ENCODE measurements at places on chromosomes 7 and 10.

DNA sequence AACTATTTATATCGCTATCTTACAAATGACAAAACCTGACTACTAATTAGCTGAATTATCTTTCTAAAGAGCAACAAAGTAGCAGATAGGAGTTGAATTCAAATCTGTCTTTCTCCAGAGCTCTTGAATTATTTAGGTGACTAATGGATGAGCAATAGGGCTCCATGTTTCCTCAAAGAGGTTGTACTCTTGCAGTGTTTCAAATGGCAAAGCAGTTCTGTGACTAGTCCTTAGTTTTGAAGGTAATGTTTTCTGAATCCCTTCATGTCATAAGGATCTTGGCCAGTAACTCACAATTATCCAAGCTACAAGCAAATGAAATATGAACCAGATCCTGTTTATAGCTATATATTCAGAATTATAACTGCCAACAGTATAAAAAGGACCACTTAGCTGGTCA is 999.7 kb downstream of the NRG3 start:
- no peak for DNase-seq

- DNase-seq: no peak
Measured at GRCh38 chr10:71357792-71358265, 38.8 kb downstream of the SLC29A3 start.

DNA sequence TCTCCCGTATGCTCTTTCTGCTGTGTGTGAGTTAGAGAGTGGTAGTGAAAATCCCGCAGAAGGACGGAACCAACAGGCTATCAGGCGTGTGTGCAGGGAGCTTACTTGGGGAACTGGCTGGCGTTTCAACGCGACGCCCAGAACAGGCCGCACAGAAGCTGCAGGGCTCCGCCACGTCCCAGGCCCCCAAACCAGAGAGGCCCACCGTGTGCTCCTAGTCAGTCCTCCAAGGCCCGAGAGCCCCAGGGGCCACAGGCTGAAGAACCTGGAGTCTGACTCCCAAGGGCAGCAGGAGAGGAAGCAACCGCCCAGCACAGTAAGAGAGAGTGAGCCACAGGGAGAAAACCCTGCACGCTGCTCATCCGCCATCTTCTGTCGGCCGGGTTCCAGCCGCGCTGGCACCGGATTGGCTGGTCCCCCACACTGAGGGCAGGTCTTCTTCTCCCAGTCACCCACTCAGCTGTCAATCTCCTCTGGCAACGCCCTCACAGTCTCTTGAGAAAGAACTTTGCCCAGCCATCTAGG is 730.6 kb upstream of the VSTM2A start:
- no peak for DNase-seq

DNA sequence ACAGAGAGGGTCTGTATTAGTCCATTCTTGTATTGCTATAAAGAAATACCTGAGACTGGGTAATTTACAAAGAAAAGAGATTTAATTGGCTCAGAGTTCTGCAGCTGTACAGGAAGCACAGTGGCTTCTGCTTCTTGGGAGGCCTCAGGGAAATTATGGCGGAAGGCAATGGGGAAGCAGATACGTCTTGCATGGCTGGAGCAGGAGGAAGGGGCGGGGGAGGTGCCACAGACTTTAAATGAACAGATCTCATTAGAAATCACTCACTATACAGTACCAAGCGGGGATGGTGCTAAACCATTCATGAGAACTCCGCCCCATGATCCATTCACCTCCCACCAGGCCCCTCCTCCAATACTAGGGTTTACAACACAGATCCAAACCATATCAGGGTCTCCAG is 3.7 kb upstream of the CALU start:
- peak; percentile 51 for DNase-seq

GRCh38 chr10:44811072-44811471 is 100.1 kb upstream of the TMEM72 start:
- no peak for DNase-seq

DNA sequence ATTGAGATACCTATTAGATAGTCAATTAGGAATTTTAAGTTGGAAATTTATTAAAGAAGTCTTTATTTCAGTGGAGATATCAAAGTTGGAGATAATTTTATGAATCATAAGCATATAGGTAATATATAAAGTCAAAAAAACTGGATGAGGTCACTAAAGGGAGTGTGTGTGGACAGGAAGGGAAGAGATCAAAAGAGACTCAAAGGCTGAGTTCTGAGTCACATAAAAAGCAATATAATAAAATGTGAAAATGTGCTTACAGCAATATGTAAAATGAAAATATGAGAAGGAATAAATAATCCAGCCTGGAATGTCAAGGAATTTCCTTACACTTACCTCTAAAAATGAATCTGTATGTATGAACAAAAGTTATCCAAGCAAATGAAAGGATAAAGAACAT is 583.3 kb upstream of the SORCS1 start:
- no peak for DNase-seq

DNA sequence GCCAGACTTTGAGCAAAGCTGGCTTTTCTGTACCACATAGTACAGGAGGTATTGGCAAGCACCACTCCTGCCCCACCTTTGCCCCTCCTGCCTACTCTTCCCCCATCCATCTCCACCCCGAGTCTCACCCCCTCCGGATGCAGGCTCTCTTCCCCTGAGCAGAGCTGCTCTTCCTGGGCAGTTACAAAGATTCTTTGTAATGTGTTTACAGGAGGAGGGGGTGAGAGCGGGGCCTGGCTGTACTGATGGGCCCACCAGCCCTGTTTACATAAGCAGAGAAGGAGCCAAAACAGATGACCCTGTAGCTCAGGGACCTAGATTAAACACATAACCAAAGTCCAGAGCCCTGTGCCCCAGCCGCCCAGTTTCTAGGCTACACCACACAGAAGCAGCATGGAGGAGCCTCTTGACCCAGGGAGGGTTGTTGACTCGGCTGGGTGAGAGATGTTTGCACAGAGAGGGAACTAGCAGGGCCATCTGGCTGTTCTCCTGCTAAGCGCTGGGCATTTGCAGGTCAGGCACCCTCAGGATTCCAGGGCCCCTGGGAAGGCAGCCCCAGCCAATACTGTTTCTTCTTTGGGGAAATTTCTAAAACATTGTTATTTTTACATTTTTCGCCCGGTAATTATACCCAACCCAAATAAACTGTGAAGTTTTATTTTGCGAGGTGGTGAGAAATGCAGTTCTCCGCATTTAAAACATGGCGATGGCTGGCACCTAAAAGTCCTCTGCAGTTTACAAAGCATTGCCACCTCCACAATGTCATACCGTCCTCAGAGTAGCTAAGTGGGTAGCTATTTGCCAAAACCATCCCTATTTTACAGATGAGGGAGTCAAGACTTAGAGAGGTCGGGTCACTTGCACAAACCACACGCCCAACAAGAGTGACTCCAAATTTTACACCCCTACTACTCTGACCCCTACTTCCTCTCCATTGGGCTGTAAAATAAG is 11.4 kb upstream of the ZKSCAN1 start:
- DNase-seq: no peak

DNA sequence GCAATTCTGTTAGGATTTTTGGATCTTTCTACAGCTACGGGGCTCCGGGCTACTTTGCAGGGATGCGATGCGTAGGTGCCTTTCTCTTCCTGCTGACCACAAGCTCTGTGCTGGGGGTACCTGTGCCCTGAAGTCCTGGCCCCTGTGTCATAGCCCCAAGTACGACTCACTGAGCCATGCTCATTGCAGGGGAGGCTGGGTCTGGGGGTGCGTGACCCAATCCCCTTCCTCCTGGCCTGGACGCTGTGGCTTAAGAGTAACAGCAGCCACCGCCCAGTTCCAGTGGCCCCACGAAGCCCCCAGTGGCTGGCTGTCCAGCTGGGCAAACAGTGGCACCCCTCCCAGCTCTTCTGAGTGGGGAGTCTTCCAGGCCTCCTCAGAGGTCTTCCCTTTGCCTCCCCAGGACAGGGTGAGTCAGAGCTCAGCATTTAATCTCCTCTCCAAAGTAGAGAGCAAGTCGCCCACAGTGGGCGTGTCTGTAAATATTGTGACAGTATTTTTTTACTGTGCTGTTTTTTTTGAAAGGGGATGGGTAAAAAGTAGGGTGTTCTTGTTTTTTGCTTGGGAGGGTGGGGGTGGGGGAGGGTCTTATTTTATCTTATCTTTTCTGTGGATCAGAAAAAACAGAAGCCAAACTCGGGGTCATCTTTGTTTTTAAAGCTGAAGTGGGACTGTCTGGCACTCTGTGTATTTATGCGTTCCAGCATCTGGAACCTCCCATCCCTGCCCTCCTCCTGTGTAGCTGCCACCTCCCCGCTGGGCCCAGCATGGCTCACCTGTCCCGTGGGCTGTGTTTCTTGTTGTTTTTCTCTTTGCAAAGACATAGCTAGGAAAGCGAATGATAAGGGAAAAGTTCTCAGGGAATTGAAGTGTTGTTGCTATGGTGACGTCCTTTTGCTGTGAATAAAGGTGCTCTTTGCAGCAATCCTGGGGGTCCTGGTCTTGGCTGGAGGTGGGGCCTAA is 8.2 kb downstream of the LFNG start:
- DNase-seq: peak; percentile 85

- no peak for DNase-seq
Measured at GRCh38 chr10:97007417-97007816, 175.3 kb downstream of the LCOR start.

DNA sequence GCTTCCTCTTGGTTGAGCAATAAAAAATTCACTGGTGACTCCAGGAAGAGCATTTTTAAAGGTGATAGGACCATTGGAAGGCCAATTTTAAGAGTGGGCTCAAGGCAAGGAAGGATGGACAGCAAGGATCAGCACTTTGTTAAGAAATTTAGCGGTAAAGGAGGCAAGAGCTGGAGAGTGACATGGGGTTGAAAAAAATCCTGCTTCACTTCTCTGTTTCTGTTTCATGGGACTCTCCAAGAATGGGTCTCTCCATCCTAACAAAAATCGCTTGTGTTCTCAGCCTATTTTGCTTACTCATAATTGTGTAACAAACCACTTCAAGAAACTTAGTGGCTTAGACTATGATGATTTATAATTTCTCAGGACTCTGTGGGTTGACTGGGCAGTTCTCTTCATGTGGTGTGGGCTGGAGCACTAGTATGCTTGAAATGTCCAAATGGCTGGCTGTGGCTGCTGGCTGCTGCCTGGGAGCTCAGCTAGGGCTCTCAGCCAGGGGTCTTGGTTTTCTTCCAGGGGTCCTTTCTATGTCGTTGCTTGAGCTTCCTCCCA is 59.8 kb upstream of the ZNRF2 start:
- peak; percentile 99 for DNase-seq

DNA sequence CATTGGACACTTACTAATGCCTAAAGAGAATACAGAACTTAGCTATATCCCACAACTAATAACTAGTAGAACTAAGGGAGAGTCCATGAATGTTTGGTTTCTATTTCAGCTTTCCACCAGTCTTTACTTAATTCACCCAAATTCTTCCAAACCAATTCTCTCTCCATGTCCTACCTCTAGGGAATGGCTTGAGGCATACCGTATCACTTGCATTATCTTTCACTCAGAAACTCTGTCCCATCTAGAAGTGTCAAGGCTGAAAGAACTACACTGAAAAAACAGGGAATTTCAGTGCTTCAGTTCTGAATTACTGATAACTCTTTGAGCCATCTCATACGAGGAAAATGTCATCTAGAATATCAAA is 758 bp downstream of the TMEM168 start:
- DNase-seq: no peak

GRCh38 chr7:101950450-101951119 is 133.2 kb downstream of the CUX1 start:
- DNase-seq: peak; percentile 64

GRCh38 chr10:494149-494542 is 195.3 kb downstream of the DIP2C start:
- DNase-seq: no peak

- no peak for DNase-seq
Measured at GRCh38 chr7:2542916-2543871, 12.1 kb downstream of the BRAT1 start.

DNA sequence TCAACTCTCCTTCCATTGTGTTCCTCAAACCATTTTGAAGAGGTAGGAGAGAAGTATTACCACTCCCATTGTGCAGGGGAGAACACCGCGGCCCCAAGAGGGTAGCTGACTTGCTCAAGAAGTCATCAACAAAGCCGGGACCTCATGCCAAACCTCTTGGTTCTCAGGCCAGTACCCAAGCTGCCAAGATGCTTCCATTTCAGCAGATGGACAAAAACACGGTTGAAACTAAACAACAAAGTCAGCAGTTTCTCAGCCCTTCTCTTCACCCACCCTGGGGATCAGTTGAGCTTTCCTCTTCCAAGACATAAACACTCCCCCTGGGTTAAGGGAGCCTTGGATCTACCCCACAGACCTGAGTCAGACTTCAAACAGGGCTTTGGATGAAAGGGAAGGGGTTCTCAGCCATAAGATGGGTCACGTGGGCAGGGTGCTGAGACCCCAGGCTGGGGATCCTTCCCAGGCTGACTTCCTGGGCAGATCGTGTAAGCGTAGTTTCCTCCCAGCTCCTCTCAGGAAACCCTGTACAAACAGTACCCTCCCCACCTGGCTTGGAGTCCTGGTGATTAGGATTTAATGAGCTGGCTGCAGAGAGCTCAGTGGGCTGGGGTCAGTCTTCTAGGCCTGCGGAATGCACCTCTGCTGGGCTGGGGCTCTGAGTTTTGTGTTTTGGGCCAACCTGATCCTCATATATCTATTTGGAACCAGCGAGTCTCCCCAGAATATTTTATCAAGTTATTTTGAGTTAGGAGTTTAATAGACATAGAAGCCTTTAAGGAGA is 27.3 kb downstream of the EMX2 start:
- DNase-seq: no peak

DNA sequence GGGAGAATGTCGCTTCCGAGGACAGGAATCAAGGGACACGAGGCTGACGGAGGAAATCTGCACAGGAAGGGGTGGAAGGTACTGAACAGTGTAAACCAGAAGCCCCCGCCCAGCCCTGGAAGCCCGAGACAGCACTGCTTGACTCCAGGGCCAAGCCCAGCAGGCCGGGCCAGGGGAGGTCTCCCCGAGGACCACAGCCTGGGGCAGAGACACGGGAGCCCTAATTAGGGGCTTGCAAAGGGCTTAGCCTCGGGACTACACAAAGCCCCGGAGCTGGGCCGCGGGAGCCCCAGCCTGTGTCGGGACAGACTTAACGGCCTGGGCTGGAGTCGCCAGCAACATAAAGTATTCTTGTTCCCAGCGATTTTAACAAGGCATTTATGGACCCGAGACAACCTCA is 50.8 kb downstream of the OAT start:
- no peak for DNase-seq
